Prostate gland (tissue), 2 donors: ENCODE measurements at places on chromosomes 2 and 18. TPM values are rescaled to one million over a fixed set of nuclear protein-coding genes. Genes with fewer than 3 reads are reported as not detected.
A peak's percentile ranks its signal among the peaks of the same experiment; 100 is the strongest.

The ZNF385B gene
- 4.9 TPM for total RNA-seq

The CD226 gene
- total RNA-seq = 0.59 TPM

GRCh38 chr2:11123856-11124759 lies 31.2 kb upstream of the SLC66A3 start:
- peak; percentile 47 for DNase-seq

DNA sequence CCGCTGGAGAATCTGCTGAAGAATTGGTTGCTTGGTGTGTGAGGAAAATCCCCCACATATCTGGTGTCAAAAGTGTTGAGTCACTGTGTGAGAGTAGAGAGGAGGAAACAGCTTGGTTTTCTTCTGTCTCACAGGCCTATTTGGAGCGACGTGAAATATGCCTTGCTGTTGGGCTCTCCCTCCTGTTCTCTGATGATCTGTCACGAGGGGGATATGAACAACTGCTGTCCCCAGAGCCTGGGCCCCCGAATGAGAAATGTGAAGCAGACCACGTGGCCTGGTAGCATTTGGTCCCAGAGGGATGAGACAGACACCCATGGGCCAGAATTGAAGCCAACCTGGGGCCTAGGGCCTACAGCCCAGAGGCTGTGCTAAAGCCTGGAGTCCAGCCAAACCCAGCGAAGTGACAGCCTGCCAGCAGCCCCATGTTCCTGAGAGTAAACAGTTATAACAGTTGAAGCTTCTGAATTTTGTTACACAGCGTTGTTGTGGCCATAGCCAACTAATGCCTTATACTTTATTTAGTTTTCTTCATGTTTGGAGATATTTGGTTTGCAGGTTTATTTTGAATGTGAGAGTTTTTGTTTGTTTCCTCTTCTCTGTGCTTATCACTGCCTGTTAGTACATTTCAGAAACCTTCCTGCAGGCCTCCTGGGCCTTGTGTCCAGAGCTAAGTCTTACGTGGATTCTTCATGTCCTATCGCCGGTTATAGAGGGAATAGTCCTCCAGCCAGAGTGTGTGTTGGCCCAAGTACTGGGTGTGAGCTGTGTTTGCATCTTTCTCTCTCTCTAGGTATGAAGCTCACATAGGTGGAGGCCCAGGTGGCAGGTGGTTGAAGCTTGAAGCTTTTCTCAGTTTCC lies 18.7 kb upstream of the COLEC12 start:
- peak; percentile 33 for DNase-seq

DNA sequence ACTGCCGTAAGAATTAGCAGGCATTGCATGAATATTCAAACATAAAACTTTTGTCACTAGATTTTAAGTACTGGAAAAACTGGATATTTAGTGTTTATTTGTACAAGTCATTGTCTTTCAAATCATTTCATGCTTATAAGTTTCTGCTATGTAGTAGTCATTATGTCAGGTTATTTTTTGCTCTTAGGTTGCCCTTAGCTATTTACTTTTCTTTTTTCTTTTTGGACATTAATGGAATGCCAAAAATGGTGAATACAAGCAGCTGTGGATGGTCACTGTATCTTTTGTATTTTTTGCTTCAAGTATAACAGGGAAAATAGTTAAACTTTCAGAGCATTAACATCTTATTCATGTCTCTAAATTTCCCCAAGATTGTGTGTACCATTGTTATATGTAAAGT lies 18.6 kb upstream of the KCNJ13 start:
- DNase-seq = no peak

DNA sequence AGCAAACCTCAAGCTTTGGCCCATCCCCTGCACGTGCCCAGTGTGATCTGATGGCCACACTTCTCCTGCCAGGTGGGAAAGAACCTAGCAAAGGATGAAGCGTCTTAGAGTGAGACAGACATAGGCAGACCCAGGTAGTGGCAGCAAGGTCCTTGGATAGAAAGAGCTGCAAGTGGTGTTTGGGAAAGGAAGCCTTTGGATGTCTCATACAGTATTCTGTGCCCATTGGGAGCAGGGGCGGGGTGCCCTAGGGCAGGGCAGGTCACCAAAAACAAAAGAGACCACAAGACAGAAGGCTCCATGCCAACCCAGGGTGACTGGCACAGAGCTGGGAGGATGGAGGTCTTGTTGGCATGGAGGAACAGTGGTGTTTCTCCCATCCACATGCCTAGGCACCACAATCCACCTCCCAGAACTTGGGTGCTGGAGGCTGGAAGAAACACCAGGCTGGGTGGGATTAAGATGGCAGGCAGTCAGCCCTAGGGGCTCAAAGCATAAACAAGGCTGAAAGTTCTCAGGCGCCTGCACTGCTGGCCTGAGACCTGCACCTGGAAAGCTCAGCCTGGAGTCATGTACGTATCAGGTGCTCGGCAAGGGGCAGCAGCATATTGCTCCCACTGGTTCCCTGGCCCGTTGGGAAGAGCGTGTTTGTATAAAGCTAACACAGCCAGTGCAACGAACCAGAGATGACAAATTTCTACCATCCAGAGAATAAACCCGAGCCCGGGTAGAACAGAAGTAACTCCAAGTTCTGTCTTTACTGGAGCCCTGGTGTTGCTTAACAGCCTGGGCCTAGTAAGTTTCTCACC lies 52.9 kb downstream of the CRACDL start:
- no peak for DNase-seq

DNA sequence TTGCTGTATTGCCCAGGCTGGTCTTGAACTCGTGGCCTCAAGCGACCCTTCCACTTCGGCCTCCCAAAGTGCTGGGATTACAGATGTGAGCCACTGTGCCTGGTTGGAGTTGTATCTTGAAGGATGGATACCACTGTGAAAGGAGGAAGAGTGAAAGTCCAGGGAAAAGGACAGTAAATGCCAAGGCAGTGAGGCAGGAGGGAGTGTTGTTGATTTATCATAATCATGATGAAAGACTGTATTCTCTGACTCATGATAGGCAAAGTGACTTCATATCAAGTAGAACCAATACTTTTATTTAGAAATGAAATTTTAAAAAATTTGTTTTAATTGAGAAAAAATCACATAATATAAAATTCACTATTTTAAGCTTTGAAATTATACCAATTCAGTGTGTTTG lies 162.3 kb downstream of the ARHGAP28 start:
- no peak for DNase-seq
